ENCODE measurements at places on chromosomes 2 and 18.
A peak's percentile ranks its signal among the peaks of the same experiment; 100 is the strongest.

GRCh38 chr2:219663116-219663762 lies 35.8 kb downstream of the SLC4A3 start:
- no peak for DNase-seq

GRCh38 chr18:63317982-63318888 lies 1.3 kb downstream of the BCL2 start:
- peak; percentile 72 for DNase-seq

GRCh38 chr18:58671632-58672564 lies 633 bp downstream of the MALT1 start:
- peak; percentile 40 for DNase-seq

- DNase-seq: no peak
These were observed 72.5 kb upstream of the RNF152 start for GRCh38 chr18:61965311-61965710.

DNA sequence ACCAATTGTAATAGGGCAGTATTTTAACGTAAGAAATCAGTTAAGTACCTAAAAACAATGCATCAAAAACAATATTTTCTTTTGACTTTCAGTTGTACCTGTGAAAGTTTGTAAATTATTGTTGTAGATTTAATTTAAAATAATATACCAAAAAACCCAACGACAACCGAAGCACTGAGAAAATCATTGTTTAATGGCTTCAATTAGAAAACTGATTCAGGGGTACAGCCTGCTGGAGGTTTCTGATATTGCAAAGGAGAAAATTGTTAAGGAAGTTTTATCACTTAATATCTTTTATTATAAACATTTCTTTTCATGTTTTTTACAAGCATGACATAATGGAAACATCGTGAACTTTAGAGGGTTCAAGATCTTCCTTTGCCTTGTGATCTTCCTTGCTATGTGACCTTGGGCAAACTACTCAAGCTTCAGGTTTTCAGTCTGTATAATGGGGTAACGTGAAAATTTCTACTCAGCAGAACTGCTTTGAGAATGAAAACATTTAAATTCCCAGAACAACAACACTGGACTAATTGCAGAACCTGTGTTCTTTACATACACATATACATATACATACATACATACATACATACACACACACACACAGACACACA lies 76.3 kb upstream of the GLS start:
- DNase-seq: no peak

GRCh38 chr2:74833418-74834233 lies at the start of gene HK2:
HK2 (plus strand) TSS chr2:74834127; CDS start chr2:74834581, 454 bp downstream.
- DNase-seq: peak; percentile 75

Data from stimulated activated CD4-positive, alpha-beta T cell treated with anti-CD3 and anti-CD28 coated beads, Interleukin-1b, Interleukin-23, amount 100 ng/mL, for 4 hours (primary cell).